ENCODE measurements at places on chromosomes 2 and 18.

GRCh38 chr2:18372641-18373040, 187.8 kb downstream of the RDH14 start:
- DNase-seq, result no peak

GRCh38 chr18:78323453-78324197, 656.0 kb upstream of the SALL3 start:
- no peak for DNase-seq

DNA sequence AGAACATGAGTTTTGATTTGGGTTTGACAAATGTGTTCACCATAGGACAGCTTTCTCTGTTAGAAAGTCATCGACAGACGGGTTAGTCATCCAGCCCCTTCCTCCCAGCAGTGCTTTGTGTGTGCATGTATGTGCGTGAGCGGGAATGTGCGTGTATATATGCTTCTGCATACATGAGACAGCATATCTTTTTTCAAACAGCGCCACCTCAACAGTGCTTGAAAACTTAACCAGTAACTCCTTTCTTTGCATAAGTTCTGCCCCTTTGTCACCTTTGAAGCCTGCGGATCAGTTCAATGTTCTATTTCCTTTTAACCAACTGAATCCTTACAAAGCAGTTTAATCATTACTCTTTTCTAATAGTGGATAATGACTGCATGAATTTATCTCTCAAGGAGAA, 351.4 kb downstream of the LPIN1 start:
- DNase-seq, result no peak

GRCh38 chr2:235639428-235639773, 145.6 kb downstream of the AGAP1 start:
- no peak for DNase-seq

- DNase-seq, result no peak
Measured at GRCh38 chr2:210997373-210997772, 441.0 kb downstream of the CPS1 start.

All from lower lobe of right lung (tissue), 2 donors.